ENCODE measurements at places on chromosomes 6 and 20.

DNA sequence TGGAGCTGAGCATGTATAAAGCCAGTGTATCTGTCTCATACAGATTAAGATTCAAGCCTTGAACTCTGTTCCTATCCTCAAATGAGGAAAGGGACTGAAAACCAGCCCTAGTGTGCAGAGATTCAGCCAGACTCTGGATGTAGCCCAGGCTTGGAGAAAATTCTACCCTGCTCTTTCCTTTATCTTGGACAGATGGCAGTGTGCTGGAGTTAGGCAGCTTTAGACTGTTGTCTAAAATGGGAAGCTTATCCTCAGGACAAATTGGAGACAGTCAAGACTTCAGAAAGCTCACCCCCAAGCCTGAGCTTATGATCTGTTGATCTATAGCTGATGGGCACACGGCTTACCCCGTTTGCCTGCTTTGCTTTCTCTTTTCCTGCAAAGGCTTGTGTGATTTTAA, 1057.6 kb downstream of the KIF16B start:
- no peak for DNase-seq
- H3K4me1 ChIP-seq = no peaks in the 10 kb centered on the region
- no peaks in the 10 kb centered on the region for H3K27me3 ChIP-seq

GRCh38 chr20:50196248-50196647, 5.6 kb downstream of the CEBPB start:
- H3K4me1 ChIP-seq = peaks cover 17% of the 10 kb centered on the region
- H3K36me3 ChIP-seq = peaks cover 28% of the 10 kb centered on the region
- no peaks in the 10 kb centered on the region for H3K27me3 ChIP-seq
- no peak overlapping the region for H3K4me3 ChIP-seq
- no peak for DNase-seq
- H3K27ac ChIP-seq = peak overlapping the region; percentile 99

DNA sequence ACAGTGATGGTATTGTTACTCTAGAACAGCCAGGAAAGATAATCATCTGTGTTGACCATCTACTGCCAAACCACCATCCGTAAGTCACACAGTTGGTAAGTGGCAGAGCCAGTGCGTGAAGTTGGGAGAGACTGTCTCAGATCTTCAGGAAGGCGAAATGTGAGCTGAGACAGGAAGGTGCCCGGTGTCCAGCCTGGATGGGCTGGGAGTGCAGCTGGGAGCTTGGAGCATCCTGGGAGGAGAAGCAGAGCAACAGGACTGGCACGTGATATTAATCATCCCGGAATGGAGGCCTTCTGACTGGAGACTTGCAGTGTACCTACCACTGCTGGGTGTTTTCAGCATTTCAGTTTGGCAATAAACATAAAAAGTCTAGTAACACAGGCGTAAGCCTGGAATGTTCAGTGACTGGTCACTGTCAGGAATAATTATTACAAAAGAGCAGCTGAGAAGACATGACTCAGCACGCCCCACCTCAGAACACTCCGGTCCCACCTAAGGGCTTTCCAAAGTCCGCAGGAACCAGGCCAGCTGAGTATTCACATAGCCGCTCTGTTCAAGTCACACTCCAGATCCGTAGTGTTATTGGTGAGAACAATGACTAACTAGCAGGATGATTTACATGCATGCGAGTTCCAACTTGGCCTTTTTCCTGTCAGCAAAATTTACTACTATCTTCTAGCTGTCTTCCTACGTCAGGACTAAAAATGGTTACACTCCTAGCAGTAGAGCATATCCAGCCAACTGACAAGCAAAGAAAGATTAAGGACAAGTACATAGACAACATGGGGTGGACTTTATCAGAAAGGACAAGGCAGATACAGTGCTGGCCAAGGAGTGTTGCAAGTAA, 45.1 kb upstream of the PNRC1 start:
- H3K36me3 ChIP-seq = no peaks in the 10 kb centered on the region
- H3K27ac ChIP-seq = peak overlapping the region; percentile 92
- DNase-seq = peak; percentile 77
- peaks cover 16% of the 10 kb centered on the region for H3K4me1 ChIP-seq

- peaks cover 30% of the 10 kb centered on the region for H3K27me3 ChIP-seq
- H3K4me1 ChIP-seq = no peaks in the 10 kb centered on the region
- no peaks in the 10 kb centered on the region for H3K36me3 ChIP-seq
- H3K27ac ChIP-seq = no peak overlapping the region
- no peak overlapping the region for H3K4me3 ChIP-seq
- DNase-seq = no peak
Measured at GRCh38 chr6:159298840-159299239, 129.6 kb downstream of the FNDC1 start.

DNA sequence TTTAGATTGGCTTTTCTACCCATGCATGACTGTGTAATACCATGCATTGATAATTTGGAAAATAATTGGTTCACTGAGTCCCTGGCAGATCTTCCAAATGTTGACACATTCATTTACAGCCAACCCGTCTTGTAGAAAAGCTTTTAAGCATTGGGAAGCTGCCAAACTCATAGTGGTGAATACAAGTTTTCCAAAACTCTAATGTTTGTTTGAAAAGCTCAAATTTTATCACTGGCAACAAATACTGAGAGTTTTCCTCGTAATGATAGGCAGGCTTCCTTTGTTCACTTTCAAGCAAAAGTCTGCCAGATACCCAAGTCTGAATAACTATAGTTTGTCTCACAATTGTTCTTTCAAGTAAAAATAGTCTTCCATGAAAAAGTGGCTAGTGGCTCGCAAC, 143.0 kb downstream of the FIG4 start:
- no peak overlapping the region for H3K27ac ChIP-seq
- DNase-seq = no peak
- no peaks in the 10 kb centered on the region for H3K27me3 ChIP-seq
- no peaks in the 10 kb centered on the region for H3K4me1 ChIP-seq

- H3K27me3 ChIP-seq = no peaks in the 10 kb centered on the region
- H3K4me1 ChIP-seq = no peaks in the 10 kb centered on the region
- no peak overlapping the region for H3K4me3 ChIP-seq
- DNase-seq = peak; percentile 12
- no peaks in the 10 kb centered on the region for H3K36me3 ChIP-seq
- no peak overlapping the region for H3K27ac ChIP-seq
Measured at GRCh38 chr6:170221753-170222400, 69.0 kb downstream of the DLL1 start.

DNA sequence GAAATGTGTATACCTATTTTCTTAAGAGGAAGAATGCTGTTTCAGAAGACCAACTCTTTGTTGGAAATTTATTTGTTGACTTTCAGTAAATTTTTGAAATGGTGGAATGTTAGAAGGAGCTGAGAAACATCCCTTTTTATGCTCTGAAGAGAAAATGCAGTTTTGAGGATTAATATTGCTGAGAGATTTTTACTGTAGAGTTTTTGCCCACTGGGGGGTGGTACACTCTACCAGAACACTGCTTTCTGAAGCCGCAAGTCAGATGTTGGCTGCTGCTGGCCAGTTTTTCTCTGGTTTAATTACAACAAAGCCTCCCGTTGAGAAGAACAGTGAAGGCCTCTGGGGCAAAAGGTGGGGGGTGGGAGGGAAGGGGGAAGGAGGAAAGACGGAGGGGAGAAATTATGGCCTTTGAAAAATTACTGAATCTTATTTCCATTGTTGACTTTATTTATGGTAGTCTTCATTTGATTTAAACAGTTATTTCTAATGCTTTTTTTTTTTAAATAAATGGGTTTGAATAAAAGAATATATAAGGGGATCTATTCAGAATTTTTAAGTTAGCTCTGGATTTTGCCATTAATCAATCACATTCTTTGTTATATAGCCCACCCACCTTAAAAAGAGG, 3.0 kb downstream of the FLRT3 start:
- no peak overlapping the region for H3K4me3 ChIP-seq
- no peak overlapping the region for H3K27ac ChIP-seq
- H3K4me1 ChIP-seq = no peaks in the 10 kb centered on the region
- peaks cover 16% of the 10 kb centered on the region for H3K27me3 ChIP-seq

GRCh38 chr6:166620478-166621113, 6.5 kb downstream of the RPS6KA2 start:
- H3K4me3 ChIP-seq = no peak overlapping the region
- H3K36me3 ChIP-seq = no peaks in the 10 kb centered on the region
- no peak overlapping the region for H3K27ac ChIP-seq
- H3K27me3 ChIP-seq = no peaks in the 10 kb centered on the region
- peak; percentile 15 for DNase-seq
- peaks cover 28% of the 10 kb centered on the region for H3K4me1 ChIP-seq

GRCh38 chr6:151716526-151716932, 91.0 kb upstream of the ESR1 start:
- no peaks in the 10 kb centered on the region for H3K27me3 ChIP-seq
- DNase-seq = no peak

- H3K27ac ChIP-seq = no peak overlapping the region
- no peaks in the 10 kb centered on the region for H3K27me3 ChIP-seq
- H3K4me1 ChIP-seq = peaks cover 8% of the 10 kb centered on the region
- H3K36me3 ChIP-seq = no peaks in the 10 kb centered on the region
Measured at GRCh38 chr20:62047666-62048345, 17.9 kb downstream of the TAF4 start.

GRCh38 chr20:5161536-5162164, 34.8 kb downstream of the CDS2 start:
- peaks cover 14% of the 10 kb centered on the region for H3K4me1 ChIP-seq
- H3K36me3 ChIP-seq = no peaks in the 10 kb centered on the region
- H3K27me3 ChIP-seq = no peaks in the 10 kb centered on the region
- no peak overlapping the region for H3K27ac ChIP-seq

- no peak overlapping the region for H3K4me3 ChIP-seq
- no peak overlapping the region for H3K27ac ChIP-seq
- no peaks in the 10 kb centered on the region for H3K4me1 ChIP-seq
- H3K36me3 ChIP-seq = peaks cover 3% of the 10 kb centered on the region
Measured at GRCh38 chr20:25574411-25574810, 10.9 kb downstream of the NINL start.

GRCh38 chr6:15906420-15907016, 222.4 kb upstream of the MYLIP start:
- no peak for DNase-seq
- H3K4me1 ChIP-seq = no peaks in the 10 kb centered on the region
- H3K36me3 ChIP-seq = no peaks in the 10 kb centered on the region
- H3K27me3 ChIP-seq = no peaks in the 10 kb centered on the region

DNA sequence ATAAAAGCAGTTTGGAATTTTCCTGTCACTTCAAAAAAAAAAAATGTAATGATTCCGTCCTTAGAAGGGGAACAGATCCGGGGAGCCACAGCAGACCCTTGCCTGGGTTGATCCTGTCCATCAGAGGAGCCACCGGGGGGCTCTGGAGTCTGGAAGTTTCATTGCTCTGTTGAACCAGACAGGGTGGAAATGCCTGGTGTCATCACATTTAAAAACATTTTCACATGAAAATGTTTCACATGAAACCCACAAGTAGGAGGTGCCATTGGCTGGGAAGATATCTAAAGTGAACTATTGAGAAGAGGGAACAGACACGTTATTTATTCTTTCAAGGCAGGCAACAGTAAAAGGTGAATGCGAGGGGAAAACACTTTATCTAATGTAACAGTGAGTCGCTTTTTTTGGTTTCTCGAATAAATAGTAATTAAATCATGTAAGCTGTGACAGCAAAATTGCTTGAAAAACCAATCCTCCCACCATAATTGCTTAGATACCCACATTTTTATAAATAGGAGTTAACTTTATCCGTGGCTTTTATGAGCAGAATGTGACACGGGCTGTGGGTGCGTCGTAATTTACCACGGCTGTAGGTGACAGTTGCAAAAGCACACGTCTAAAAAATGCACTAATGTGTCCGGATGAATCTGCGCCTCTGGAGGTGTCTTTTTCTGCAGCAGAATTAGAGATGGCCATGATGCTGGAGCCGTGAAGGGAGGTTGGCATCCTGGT, 323.4 kb downstream of the TAF4 start:
- no peaks in the 10 kb centered on the region for H3K4me1 ChIP-seq
- H3K27ac ChIP-seq = no peak overlapping the region
- H3K36me3 ChIP-seq = no peaks in the 10 kb centered on the region
- no peak for DNase-seq
- peaks cover 16% of the 10 kb centered on the region for H3K27me3 ChIP-seq

GRCh38 chr20:48196486-48196885, 411.2 kb upstream of the SULF2 start:
- H3K4me3 ChIP-seq = no peak overlapping the region
- H3K4me1 ChIP-seq = peaks cover 17% of the 10 kb centered on the region
- no peak for DNase-seq
- peaks cover 9% of the 10 kb centered on the region for H3K27me3 ChIP-seq

DNA sequence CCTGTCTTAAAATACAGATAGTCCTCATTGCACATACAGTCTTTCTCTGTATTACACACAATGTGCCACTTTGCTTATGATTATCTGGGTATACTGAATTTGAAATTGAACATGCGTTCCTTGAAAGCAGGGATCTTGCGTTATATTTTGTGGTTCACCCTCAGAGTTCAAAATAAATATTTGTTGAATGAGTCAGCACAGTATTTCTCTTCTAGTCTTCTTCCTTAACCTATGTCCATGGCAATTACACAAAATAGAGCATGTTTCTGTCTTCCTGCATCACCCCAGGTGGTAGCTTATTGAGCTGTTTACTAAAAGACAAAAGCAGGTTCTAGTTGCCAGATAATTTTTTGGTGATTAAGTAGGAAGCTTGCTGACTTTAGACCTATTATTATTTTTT, 272.9 kb upstream of the FERMT1 start:
- no peaks in the 10 kb centered on the region for H3K4me1 ChIP-seq
- no peaks in the 10 kb centered on the region for H3K36me3 ChIP-seq
- H3K27me3 ChIP-seq = peaks cover 4% of the 10 kb centered on the region

GRCh38 chr6:128892079-128892478, 9.1 kb downstream of the LAMA2 start:
- H3K27me3 ChIP-seq = no peaks in the 10 kb centered on the region
- no peaks in the 10 kb centered on the region for H3K36me3 ChIP-seq
- H3K4me3 ChIP-seq = no peak overlapping the region
- no peaks in the 10 kb centered on the region for H3K4me1 ChIP-seq

GRCh38 chr20:34985461-34986310, 30.0 kb downstream of the MYH7B start:
- no peak overlapping the region for H3K4me3 ChIP-seq
- no peaks in the 10 kb centered on the region for H3K27me3 ChIP-seq
- DNase-seq = no peak
- no peaks in the 10 kb centered on the region for H3K4me1 ChIP-seq
- no peaks in the 10 kb centered on the region for H3K36me3 ChIP-seq

DNA sequence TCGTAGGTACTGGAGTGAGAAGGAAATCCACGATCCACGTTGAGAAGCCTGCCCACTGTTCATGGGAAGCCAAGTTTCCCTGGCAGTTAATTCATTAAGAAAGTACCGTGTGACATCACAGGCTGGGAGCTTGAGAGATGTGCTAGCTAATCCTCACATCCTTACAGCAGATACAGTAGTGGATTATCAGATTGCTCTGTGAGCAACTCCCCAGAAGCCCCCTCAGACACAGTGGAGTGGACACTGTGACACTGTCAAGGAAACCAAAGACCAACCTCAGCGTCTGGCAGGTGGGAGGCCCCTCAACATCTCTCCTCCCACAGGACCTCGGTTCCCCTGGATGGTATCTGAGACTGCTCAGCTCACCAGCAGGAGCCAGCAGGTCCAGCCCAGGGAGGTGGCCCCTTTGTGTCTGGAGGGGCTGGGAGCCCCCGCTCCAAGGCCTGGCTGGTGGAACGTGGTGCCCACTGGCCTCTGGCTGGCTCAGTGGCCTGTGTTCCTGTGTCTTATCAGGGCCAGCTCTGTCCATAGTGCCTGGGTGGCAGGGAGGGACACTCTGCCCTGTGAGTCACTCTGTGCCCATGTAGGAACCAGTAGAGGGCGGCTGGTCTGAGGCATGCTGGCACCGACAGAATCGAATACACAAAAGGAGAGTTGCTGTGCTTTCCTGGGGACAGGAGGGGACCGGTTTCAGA, 7.2 kb downstream of the PYGB start:
- H3K4me1 ChIP-seq = peaks cover 7% of the 10 kb centered on the region
- H3K27ac ChIP-seq = no peak overlapping the region
- H3K27me3 ChIP-seq = no peaks in the 10 kb centered on the region
- DNase-seq = no peak
- no peak overlapping the region for H3K4me3 ChIP-seq
- H3K36me3 ChIP-seq = peaks cover 5% of the 10 kb centered on the region
